ENCODE measurements at places on chromosomes 13 and 19.

- DNase-seq = peak; percentile 49
Observed at GRCh38 chr13:21058361-21058760, 3.0 kb downstream of the LATS2 start.

GRCh38 chr13:77458736-77459135 lies 76.8 kb upstream of the SCEL start:
- DNase-seq = no peak

DNA sequence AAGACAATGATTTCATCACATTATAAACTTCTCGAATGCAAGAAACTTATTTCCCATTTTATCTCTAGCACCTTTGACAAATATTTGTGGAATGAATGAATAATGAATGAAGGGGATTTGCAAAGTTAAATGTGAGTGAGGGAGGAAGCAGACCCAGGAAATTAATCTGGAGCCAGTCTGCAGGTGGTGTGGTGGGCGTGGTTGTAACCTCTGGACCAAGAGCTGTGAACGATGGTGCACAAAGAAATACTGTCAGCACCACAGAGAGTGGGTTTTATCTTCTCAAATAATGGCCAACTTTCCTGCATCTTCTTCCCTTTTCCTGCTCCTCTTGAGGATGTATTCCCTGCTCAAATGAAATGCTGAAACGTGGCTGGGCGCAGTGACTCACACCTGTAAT lies 11.0 kb upstream of the ZNF792 start:
- DNase-seq = no peak

DNA sequence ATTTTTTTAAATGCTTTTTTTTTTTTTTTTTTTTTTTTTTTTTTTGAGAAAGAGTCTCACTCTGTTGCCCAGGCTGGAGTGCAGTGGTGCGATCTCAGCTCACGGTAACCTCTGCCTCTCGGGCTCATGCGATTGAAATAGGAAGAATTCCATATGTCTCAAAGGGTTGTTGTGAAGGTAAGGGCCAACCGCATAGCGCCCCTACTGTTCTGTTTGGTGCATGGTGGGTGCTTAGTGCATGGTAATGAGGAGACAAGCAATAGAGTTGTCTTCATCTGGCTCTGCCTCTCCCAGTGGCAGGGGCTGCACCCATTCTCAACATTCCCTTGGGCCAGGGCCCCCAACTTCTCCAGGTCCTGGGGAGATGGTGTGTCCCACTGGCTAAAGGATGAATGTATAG lies 68.7 kb downstream of the RASL11A start:
- DNase-seq = peak; percentile 67

DNA sequence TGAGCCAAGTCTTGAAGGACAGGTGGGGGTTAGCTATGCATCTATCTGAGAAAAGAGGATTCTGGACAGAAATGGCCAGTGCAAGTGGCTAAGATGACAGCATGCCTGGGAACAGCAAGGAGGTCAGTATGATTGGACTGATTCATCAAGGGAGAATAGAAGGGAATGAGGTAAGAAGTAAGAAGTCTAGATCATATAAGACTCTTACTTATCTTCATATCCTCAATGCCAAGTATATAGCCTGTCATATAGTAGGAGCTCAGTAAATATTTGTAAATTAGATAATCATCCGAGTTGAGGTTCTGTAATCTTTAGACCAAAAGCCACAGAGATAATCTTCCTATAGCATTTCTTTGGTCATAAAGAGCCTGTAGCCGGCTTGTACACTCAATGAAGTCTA lies 103.3 kb upstream of the MLNR start:
- DNase-seq = no peak

GRCh38 chr13:27599845-27600553 lies 20.3 kb downstream of the LNX2 start:
- DNase-seq = peak; percentile 84

GRCh38 chr13:112521073-112521685 lies 66.8 kb downstream of the TUBGCP3 start:
- no peak for DNase-seq

GRCh38 chr19:30068528-30069395 lies 126.7 kb downstream of the URI1 start:
- no peak for DNase-seq

GRCh38 chr19:33388231-33388724 lies 14.8 kb downstream of the CEBPG start:
- no peak for DNase-seq

- no peak for DNase-seq
Observed at GRCh38 chr13:56352901-56353300, 787.8 kb upstream of the PRR20A start.

Data from common myeloid progenitor, CD34-positive (primary cell).